ENCODE measurements at places on chromosomes 1 and 21.

GRCh38 chr21:17467829-17468228 is 45.0 kb upstream of the CXADR start:
- no peak for DNase-seq

- DNase-seq: no peak
These were observed 104.4 kb downstream of the RHOU start for GRCh38 chr1:228839656-228840055.

DNA sequence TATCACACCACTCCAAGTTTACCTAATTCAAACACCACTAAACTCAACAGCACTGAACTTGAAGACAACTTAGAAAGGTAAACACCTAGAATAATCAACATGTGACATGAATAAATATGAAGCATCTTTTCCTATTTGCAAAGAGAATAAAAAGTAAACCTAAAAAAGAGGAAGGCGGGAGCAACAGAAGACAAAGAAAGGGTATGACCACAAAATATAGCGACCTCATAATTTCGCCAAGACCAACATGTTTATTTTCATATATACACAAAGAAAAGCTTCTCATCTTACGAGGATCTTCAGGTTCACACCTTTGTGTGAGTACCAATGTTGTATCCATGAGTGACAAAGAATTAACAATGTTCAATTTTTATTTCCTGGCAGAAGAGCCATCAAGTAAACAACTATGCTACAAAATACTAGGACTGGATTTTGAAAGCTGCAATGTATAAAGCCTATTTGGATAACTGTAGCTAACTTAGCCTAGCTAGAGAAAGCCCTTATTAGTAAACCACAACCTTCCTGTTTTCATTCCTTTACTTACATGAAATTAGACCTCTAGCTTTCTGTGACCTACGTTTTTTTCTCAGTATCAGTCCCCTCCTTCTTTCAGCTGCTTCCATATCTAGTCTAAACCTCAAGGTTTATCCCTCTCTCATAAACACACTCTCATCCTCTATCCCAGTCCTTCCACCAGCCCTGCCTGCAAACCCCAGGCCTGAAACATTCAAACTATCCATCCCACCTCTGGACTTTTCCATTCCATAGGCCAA is 21.3 kb upstream of the PHTF1 start:
- peak; percentile 41 for DNase-seq

GRCh38 chr21:40051801-40052200 is 184.6 kb downstream of the PCP4 start:
- DNase-seq: no peak

DNA sequence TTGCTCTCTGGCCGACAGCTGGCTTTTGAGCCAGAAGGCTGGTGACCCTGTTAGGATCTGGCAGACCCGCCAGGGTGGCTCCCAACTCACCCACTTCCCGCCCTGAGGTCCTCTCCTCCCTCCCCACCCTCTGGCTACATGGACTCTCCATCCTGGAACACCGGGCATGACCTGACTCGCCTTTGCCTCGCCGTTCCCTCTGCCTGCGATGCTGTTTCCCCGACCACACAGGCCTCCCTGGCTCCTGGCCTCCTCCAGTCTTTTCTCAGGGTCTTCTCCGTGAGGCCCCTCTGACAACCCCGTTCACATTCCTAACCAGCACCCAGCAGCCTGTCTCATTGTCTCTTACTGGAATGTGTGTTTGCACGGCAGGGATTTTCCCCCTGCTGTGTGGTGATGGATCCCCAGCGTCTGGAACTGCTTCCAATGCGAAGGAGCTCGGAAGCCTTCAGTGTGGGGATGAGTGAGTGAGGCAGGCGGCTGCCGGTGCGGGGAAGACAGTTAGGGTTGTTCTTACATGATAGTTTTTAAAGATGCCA is 46.0 kb upstream of the POFUT2 start:
- DNase-seq: peak; percentile 49

DNA sequence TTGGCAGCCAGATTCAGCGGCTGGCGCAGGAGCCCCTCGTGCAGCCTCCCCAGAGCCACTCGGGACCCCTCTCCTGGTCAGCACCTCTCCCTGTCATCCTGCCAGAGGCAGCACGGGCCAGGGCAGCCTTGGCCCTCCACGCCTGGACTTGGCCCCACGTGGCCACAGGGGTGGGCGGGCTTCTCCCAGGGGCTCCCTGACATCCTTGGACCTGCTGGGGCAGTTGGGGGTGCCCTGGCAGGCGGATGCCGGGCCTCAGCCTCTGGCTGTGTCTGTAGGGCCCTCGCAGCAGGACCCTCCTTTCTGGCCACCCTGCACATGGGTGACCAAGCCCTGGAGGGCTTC is 60.2 kb downstream of the MORN1 start:
- DNase-seq: no peak

- no peak for DNase-seq
These were observed 1579.9 kb downstream of the MRPL39 start for GRCh38 chr21:24027396-24027795.

DNA sequence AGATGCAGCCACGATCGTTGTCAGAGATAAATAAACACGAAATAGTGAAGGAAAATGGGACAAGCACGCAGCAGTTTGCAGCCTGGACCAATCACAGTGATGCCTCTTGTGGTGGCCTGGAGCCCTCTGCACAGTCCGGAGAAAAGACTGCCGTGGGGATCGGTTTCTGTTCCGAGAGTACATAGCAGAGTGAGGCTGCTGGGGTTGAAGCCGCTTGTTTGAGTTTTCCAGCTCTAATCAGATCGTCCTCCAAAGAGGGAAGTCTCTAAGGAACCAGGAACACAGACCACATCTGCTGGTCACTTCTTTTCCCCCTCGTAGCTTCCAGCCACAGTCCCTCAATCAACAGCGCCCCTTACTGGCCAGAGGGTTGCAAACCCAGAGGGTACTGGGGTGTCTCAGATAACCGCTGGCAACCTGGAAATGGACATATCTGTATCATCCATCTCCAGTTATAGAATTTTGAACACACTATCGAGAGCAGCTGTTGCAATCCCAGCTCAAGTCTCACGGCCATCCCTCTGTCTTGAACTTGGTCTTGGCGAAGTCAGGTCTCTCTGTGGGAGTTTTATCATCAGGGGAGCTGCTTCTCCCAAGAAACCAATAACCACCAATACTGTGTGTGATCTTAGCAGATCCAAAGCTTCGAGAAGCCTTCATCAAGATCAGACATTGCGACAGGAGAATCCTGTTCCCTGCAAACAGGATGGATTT is 57.4 kb downstream of the OLIG1 start:
- peak; percentile 48 for DNase-seq

DNA sequence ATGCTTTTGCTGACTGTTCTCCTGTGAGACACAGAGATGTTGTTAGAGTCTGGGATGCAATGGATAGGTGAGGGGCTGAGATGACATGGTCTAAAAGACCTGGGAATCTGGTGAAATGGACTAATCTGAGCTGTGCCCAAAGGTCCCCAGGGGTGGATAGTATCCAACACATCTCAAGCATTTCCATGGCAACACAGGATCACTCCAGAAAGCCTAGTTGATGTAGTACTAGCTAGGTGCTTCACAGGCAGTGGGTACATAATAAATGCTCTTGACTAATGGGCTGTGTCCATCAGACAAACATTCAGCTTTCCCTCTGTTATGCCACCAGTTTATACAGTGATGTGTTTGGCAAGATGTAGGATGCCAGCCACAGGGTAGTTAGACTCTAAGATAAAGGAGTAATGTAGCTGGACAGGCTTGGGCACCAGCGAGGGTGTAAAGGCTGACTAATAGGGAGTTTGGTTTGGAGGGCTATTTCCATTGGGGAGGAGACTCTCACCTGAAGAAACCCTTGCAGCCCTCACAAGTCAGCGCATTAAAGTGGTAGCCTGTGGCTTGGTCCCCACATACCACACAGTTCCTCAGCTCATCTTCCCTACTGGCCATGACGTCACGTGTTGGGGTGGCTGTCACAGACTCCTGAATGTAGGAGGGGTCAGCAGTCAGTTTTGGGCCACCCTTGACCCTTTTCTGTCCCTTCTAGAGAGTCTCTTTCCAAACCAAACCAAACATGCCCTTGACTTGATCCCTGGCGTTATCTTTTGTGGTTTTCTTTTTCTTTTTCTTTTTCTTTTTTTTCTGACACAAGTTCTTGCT is 1.8 kb downstream of the NR1I3 start:
- DNase-seq: no peak

DNA sequence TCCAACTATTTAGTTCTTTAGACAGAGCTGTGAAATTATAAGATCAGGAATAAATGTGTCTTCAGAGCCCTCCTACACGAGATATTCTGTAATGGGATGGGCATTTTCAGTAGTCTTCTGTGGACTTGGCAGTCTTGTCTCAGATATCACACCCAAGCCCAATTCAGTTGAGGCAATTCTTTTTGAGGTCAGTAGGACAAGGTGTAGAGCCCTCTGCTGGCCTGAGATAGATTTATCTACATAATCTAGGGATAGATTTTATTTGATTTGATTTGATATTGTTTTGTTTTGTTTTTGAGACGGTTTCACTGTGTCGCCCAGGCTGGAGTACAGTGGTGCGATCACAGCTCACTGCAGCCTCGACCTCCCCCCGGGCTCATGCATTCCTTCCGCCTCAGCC is 77.5 kb downstream of the FMN2 start:
- DNase-seq: peak; percentile 57

- DNase-seq: no peak
These were observed 119.6 kb downstream of the ATG4C start for GRCh38 chr1:62903522-62903921.

DNA sequence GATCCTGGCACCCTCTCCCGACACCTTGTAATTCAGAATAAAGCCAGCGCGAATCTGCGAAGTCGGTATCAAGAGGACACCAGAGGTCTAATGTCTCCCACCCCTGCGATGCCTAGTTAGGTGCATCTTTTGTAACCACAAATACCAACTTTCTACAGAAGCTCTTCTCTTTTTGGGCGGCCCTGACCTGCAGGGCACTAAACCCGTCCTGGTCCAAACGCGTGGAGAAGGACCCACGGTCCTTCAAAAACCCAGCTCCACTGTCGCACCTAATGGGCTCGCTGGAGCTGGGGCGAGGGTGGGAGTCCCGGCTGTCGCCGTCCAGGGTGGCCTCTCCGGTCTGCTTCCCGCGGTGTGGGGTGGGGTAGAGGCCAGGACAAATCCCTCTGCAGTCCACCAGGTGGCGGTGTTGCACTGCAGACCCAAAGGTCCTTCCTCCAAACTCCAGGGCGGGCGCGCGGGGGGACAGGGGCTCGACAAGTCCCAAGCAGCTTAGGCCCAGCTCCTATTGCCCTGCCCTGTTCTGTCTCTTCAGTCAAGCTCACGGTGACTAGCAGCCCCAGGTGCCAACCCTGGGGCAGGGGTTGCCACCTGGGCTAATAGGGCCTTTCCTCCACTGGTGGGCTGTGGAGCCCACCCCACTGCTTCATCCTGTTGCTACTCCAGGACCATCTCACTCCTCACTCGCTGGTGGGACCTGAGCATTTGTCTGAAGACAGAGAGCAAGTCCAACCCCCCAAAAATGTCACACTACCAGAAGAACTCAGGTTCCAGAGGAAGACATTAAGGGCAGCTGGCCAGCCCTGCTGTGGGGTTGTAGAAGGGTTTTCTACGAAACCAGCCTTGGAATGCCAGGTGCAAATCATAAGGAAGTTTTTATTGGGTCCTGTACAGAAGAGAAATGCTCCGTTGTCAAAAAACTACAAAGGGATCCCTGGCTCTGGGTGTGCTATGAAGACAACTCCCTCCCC is 2.8 kb downstream of the HES3 start:
- DNase-seq: peak; percentile 63

GRCh38 chr21:42002421-42002958 is 7.7 kb downstream of the ZBTB21 start:
- peak; percentile 93 for DNase-seq

- DNase-seq: no peak
These were observed 65.6 kb downstream of the NTPCR start for GRCh38 chr1:233015965-233016364.

DNA sequence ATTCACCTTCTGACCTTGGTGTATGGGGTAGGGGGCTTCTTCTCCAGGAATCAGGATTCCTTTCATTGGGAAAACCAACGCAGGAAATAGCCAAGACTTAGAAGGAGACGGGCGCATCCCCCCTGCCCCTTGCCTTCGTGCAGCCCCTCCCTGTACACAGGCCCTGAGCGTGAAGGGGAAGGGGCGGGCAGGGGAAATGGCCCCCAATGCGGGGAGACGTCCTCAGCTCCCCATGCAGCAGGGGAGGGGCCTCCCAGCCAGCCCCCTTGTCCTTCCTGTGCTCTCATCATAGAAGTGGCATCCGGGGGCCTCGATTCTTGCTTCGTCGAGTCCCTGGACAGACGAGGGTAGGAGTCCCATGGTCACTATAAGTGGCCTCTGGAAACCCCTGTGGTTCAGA is 116.9 kb downstream of the AJAP1 start:
- DNase-seq: no peak

All from AG10803 (cell line).